NCI-H1417 treated with DMSO at 0.1 percent for 48 hours (cell line): ENCODE measurements at places on chromosomes 2 and 18.

DNA sequence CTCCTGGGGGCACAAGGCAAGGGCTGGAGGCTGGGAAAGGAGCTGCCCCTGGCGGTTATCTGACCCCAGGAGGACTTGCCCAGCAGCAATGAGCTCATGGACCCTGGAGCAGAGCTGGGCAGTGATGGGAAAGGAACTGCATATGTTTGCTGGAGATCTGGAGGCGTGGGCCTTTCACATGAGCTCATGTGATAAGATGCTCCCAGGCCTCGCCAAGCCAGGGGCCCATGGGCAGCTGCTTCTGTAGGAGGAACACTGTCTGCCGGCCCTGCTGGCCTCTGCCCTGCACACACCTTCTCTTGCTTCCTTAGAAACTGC, 9.0 kb upstream of the NPPC start:
- DNase-seq, result no peak

- DNase-seq, result peak; percentile 28
These were observed 127.6 kb downstream of the TDRD15 start for GRCh38 chr2:21251216-21251980.

DNA sequence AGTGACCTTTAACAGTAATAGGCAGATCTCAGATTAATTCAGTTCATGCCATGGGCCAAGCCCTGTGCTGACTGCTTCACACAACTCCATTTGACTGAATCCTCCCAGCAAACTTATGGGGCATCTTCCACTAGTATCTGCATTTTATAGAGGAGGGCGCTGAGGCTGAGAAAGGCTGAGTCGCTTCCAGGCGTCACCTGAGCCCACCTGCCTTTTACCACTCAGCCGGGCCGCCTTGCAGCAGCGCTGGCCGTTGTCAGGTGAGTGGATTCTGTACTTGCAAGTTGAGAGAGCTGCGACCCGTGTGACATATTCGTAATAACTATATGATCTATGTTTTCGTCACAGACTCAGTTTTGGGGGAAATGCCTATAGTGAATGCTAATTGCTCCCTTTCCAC, 59.3 kb upstream of the B3GNT7 start:
- DNase-seq, result no peak

- no peak for DNase-seq
These were observed 192.7 kb upstream of the REV1 start for GRCh38 chr2:99682275-99683060.

- DNase-seq, result no peak
These were observed 534.9 kb downstream of the SLC4A3 start for GRCh38 chr2:220162320-220162719.

DNA sequence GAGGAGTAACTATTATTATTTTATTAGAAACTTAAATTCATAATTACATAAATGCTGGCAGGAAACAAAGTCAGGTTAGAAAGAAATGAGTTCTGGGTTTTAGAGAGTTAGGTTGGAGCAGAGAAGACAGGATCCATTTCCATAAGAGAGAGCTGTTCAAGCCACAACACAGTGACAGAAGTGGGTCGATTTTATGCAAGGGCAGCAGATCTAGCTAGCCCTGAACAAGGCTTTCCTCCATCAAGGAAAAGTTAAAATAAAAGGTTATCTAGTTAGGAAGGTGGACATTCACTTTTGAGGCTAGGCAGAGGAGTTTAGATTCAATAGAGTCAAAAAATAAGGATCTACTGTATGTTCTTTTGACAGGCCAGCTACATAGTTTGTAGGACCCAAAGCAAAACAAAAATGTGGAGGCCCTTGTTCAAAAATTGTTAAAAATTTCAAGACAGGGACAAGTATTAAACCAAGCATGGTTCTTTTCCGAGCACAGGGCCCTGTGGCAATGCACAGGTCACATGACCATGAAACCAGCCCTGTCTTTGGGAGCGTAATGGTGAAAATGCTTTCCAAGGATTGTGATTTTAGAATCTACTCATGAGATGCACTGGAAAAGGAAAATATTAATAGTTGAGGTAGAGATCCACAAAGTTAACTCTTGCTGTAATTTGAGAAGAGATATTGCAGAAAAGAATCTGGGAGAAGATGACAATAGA, 91.2 kb upstream of the CREB1 start:
- DNase-seq, result no peak

DNA sequence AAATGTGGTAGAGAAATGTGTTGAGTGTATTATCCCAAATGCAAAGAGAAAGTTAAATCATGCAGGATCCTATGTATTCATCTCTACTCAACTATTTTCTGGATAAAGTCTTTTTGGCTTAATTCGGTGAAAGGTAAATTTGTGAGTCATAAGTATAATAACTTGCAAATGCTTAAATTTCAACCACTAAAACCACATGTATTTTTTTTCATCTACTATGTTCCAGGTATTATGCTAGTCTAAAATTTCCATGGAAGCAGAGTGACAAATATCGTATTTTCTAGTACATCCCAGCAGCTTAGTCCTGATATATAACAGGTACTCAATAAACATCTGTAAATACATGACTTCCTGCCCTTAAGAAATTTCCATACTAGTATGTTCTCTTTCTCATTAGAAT, 6.2 kb downstream of the ALS2 start:
- no peak for DNase-seq

GRCh38 chr18:33820517-33821371, 242.7 kb downstream of the ASXL3 start:
- DNase-seq, result no peak

DNA sequence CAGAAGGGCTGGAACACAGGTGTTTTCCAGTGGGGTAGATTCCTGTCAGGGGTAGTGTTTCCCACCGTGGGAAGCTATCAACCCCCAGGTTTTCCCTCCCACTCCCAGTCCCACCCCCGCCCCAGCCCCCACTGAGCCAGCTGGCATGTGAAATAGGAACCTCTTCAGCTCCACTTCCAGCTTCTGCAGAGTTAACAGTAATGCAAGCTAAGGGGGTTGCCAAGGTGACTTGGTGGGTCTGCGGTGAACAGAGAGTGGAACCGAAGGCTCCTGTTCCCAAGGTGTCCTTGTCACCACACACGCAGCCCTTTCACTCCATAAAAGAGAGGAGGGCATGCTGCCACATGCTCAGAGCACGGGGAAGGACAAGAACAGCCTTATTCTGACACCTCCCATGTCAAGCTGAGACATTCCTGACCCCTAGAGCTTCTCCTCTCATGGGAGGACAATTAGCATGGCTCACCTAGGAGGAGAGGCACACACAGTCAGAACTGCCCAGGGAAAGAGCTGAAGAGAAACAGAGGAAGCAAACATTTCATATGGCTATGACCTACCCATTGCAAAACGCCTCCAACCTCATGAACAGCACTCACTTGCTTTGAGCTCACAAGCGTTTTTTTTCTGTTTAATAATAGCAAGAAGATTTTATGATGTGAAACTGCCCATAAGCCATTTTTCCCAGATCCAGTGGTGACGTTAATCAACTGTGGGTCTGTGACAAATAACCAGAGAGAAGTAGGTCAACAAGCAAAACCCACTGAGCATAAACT, 39.8 kb upstream of the TBC1D8 start:
- no peak for DNase-seq
